ENCODE measurements at places on chromosomes 2 and 18.

DNA sequence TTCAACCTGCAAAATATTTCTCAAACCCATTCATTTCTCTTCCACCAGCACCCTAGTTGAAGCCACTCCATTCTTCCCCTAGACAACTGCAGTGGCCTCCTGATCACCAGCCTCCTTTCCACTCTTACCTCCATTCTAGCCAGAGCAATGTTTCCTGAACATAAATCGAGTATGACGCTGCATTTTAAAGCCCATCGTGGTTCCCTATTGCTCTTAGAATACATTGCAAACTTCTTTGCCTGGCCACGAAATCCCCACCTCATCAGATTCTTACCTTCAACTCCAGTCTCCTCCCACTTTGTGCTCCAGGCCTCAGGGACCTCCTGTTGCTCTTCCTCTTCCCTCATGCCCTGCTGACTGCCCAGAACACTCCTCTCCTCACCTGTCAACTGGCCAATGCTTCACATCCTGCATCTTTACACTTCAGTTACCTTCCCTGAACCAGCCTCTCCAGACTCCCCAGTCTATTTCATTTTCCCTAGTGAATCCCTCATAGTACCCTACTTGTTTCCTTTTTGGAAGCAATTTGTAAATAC is 176.5 kb upstream of the CTAGE1 start:
- DNase-seq: no peak

- no peak for DNase-seq
Measured at GRCh38 chr2:209872675-209873074, 101.0 kb downstream of the UNC80 start.

DNA sequence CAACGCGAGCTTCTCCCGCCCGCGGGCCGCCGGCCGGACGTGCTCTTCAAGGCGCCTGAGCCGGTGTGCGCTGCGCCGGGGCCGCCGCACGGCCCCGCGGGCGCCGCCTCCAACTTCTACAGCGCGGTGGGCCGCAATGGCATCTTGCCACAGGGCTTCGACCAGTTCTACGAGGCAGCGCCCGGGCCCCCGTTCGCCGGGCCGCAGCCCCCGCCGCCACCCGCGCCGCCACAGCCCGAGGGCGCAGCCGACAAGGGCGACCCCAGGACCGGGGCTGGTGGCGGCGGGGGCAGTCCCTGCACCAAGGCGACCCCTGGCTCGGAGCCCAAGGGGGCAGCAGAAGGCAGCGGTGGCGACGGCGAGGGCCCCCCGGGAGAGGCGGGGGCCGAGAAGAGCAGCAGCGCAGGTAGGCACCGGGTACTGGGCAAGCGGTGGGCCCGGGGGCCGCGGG is 676 bp downstream of the HOXD11 start:
- no peak for DNase-seq

- no peak for DNase-seq
Measured at GRCh38 chr18:56995579-56996188, 151.2 kb upstream of the BOD1L2 start.

DNA sequence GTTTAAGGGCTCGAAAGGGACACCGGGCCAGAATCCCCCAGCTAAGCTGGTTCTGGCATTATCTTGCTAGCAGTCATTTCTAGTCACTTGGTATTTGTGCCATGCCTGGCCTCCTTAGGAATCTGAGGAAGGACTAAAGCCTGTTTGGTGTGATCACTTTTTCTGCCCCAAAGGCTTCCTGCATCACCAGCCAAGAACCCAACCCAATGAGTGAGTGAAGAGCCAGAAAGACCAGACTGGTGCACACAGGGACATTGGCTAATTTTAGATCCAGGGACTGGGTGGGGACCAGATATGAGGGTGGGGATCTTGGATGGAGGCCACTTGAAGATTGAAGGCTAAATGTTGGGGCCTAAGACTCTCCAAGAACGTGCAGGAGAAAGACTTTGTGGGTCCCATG is 411.9 kb upstream of the TNP1 start:
- DNase-seq: peak; percentile 7

DNA sequence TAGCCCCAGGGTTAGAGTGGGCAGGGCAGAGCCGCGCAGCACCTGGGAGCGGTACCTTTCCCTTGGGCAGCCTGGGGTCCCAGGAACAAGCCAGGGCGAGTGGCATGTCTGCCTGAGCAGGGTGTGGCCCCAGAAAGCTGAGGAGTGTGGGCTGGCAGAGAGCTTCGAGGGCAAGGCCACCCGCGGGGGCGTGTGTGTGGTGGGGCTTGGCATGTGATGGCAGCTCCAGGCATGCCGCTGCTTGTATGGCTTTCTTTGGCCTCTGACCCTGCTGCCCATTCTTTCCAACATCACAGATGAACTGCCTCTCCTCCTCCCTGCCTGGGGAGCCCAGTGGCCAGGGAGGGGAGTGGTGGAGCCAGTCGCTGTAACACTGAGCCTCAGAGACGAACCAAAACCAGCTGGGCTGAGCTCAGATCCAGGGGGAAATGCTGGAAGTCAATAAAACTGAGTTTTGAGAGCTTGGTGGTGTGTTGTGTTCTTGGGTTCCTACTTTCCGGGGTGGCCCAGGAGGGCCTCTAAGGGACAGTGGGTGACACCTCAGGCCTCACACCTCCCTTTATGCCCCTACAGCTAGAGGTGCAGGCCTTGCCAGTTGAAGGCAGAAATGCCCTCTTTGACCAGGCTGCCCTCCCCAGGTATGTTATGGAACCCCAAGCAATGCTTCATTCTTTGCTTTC is 7.4 kb downstream of the DNAJB2 start:
- no peak for DNase-seq

DNA sequence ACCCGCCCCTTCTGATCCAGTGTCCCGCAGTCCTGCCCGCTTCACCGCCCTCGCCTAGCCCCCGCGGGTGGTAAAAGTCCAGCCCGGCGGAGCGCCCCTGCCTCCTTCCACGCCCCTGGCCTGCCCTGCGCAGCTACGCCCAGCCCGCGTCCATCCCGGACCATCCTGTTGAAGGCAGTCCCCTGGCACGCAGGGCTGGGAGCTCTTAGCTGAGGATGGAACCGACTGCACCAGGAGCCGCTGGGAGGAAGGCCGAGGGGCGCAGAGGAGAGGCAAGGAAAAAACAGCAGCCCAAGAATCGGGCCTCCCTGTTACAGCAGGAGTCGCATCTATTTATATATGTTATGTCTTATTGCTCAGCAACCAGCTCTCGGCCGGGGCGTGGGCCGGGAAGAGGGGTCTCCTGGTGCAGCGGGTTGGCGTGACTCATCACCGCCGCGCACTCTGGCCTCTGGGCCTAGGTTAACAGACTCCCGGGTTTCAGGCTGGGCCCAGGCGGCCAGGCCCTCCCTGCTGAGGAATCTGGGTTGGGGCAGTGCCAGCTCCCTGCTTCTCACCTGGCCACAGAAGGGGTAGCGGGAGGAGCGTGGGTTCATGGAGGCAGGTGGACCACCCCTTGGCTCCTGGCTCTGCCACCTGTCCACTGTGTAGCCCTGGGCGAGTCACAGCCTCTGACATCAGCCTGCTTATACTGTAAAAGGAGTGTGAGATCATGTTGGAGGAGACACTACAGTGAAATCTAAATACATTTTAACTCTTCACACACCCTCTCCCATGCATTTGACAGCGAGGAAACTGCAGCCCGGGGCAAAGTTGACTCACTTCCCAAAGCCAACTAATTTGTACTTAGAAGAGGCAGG is 13.4 kb upstream of the MAP3K2 start:
- DNase-seq: no peak

GRCh38 chr2:188050726-188051125 is 240.9 kb upstream of the GULP1 start:
- no peak for DNase-seq
